Lung microvascular endothelial cell (primary cell): ENCODE measurements at places on chromosomes 2 and 18.

- no peak for DNase-seq
These were observed 52.7 kb downstream of the CCDC68 start for GRCh38 chr18:54906331-54907185.

DNA sequence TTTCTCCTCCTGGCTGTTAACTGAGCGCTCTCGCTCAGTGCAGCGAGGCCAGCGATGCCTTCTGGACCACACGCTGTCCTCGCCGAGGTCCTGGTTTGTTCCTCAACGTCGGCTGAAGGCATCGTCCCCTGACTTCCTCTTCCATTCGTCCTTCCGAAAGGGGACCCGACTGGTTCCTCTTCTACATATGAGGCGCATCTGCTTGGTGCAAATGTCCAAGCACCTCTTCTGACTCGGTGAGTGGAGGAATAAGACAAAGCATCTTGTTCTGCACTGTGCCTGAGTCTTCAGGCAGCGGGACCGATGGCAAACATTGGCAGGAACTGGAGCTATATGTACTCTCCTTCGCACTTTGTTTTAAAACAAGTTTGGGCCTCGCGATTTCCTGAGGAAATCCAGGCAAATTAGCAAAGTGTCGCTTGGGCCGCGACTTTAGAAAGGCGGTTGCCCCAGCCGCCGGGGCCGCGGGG lies 621 bp upstream of the KCNS3 start:
- no peak for DNase-seq

DNA sequence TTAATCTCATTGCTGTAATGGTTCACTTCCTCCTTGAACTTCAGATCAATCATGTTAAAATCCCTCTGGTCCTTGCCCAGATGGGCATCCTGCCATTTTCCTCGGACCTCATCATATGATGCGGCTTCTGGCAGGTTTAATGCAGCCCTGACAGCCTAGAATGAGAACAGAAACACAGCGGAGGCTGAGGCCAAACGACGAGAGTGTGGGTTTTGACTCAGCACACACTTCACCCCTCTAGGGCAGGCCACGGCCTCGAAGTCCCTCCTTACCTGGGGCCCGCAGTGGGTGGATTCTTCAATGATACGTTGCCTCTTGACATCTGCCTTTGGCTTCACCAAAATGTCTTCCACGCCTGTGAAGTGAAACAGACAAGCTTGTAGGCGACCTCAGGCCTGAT lies 56.8 kb downstream of the POLR1A start:
- no peak for DNase-seq

- no peak for DNase-seq
These were observed 2.4 kb downstream of the WDR43 start for GRCh38 chr2:28896906-28897305.

DNA sequence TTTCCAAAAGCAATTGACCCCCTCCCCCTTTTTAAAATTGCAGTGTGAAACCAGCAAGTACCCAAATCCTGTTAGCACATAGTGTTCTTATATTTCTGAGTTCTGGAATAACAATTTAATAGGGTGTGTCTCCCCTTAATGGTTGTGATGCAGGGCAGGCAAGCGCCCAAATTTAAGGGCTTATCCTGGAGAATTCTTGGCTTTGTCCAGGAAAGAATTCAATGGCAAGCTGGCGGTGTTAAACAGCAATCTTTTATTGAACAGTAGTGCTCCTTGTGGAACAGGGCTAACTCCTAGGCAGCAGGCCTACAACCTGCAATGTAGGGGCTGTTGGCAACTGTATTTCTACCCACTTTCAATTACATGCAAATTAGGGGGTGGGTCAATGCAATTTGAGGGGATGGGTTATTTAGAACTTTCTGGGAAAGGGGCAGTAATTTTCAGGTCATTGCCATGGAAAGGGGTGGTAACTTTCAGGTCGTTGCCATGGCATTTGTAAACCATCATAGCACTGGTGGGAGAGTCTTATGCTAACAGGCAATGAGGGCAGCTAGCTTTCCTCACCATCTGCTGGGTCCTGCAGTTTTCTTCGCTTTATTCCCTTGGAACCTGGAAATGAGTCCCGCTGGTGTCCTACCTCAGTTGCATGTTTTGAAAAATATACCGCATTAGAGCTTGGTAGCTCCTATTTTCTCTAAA lies 149.0 kb upstream of the KCTD1 start:
- DNase-seq = no peak

DNA sequence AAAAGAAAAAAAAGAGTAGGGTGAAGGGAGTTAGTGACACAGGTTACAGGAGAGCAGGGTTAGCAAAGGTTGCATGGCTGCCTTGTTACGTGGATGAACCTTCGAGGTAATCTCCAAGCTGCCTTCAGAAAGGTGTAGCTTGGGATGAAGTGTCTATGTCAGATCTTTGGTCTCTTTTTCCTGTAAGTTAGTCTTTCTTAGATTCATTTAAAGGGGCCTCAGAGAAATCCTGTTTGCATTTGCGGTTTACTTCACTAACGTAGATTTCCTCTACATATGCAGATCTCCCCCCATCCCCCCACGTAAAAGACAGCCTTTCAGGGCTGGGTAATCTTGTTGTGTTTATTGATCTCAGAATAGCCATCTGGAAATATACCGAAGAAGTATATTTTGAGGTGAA lies 83.7 kb downstream of the MTA3 start:
- no peak for DNase-seq

DNA sequence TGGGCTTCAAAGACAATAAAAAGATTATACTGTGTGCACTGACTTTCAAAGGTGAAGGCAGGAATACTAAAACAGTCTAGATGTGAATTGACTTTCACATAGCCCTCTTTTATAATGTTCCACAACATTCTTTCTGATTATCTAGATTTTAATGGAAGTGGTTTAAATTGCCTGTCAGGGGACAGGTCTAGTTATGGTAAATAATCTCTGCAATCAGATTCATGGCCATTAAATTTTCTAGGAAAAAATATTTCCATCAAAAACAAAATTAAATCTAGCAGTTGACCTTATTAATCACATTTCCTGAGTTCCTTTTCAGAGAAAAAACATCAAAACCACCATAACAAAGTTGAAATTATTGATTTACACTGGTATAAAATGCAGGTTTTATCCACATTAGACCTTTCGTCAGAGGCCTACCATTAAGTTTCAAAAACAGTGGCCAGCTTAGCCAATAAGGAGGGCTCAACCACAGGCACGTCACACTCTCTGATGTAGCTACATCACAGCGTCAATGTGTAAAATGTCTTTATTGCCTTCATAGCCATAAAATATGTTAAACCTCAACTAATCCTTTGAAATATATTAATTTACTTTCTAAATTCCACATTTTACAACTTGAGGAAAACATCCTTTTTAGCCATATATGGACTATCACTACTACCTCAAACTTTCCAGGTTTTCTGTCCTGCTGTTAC lies 79.4 kb downstream of the NOL10 start:
- no peak for DNase-seq

- DNase-seq = no peak
These were observed 49.1 kb downstream of the KCNF1 start for GRCh38 chr2:10960606-10961489.

DNA sequence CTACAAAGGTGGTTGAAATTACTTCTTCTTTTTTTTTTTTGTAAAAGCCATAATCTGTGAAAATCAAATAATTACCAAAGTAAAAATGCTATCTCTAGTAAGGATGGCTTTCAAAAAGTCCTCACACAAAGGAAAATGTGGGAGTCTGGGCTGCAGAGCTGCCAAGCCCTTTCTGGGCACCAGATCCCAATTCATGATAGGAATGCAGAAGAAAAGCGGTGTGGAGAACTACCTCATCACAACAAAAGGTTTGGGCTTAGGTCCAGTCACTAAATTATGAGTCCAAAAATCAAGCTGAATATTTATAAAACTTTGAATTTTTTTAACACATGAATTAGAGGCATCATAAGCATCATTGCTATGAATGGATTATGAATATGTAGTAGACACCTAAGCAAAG lies 30.8 kb upstream of the EPHA4 start:
- DNase-seq = no peak

- no peak for DNase-seq
These were observed 58.7 kb downstream of the TMEM18 start for GRCh38 chr2:618422-618990.
